ENCODE measurements at places on chromosomes 3 and 15.

DNA sequence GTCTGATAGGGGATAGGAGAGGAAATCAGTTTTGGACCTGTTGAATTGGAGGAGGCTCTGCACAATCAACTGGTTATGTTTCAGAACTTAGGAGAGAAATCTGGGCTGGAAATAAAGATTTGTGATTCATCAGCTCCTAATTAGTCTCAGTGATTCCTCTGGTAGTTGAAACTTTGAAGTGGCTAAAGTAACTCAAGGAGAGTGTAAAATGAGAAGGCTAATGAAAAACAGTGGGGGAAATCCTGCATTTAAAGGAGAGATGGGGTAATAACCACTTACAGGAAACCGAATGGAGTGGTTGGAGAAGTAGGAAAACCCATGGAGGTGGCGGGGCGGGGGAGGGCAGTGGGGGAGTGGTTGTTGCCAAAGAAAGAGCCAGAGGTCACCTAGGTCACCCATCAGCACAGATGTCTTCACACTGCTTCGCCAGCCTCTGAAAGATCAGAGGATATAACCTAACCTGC lies 32.6 kb downstream of the MAP2K5 start:
- DNase-seq: no peak

DNA sequence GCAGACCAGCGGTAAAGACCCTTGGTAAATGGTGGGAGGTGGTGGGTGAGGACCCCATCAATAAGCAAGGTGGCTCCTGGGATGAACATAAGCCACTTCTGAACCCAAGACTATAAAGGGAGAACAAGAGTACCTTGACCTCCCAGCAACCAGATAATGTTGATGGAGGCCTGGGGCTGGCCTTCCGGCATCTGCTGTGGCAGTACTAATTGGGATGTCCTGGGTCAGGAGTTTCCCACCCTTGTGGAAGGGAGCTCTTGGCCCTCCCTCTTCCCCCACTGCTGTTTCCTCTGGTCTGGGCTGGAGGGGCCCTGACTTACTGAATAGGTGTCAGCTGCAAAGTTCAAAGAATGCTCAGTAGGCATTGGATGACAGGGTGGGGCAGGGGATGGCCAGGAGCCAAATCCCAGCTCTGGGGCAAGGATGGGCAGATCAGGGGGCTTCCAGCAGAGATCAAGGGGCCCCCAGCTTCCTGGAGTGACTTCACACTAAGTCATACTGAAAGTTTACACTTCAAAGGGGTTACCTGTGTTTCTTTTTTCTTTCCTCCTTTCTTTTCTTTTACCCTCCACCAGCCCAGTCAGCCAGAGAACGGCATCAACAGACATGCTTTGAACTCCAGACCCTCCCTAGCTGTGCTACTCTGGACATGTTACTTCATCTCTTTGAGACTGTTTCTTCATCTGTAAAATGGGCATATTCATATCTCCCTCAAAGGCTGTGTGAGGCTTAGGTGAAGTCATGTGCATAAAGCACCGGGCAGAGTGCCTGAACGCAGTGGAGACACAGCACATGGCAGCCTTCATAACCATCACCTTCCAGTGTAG lies 1.5 kb downstream of the RBP1 start:
- DNase-seq: no peak

DNA sequence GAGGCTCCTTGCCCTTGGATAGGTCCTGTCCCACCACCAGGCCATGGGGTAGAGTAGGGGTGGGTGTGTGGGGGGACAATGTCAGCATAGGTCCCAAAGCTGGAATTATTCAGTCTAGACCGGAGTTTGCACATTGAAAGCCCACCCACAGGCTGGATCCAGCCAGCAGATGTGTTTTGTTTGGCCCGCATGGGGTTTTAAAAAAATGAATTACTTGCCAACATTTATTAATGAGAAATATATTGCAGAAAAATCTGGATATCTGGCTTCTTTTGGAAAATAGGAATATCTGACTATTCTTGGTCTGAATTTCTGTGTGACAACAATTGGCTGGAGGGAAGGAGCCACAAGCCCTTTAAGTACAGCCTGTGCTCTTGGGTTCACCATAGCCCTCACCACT lies 17.3 kb upstream of the LRIG1 start:
- no peak for DNase-seq

GRCh38 chr3:48851407-48851806 lies 3.7 kb upstream of the PRKAR2A start:
- no peak for DNase-seq

DNA sequence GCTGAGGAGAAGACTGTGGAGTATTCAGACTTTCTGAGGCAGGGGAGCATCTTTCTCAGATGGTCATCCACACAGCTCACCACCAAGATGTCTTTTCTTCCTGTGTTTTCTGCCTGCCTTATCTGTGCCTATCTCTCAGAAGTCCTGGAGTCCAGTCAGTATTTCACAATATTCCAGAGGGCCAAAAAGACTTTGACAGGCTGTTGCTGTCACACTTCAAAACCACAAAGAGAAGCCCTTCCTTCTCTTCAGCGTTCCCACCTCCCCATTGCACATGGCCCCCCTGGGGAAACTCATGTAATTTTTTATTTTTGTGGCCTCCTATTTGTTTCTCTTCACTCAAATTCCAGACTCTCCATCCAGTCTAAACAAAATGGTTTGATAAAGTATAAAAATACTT lies 585.2 kb downstream of the EPHA3 start:
- DNase-seq: no peak

GRCh38 chr3:132256989-132257388 lies 60.2 kb upstream of the ACP3 start:
- DNase-seq: peak; percentile 65

DNA sequence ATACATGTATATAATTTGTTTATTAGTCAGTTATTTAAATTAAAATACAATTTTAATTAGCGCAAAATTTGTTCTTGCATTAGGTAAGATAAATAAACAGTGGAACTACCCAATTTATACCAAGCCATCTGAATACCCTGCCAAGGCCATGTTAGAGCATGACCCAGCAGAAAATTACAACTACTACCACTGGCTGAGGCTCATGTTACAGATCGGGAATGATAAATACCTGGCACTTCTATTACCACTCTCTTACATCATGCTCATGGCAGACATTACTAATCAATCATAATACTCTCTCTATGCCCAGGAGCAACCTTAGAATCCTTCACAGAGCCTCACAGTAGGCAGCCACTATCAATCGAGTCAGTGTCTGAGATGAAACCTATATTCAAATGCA lies 21.2 kb upstream of the LMOD3 start:
- no peak for DNase-seq

GRCh38 chr3:20038699-20039465 lies 1.4 kb upstream of the KAT2B start:
- no peak for DNase-seq

- DNase-seq: no peak
These were observed 90.8 kb downstream of the LRIG1 start for GRCh38 chr3:66409771-66410754.

DNA sequence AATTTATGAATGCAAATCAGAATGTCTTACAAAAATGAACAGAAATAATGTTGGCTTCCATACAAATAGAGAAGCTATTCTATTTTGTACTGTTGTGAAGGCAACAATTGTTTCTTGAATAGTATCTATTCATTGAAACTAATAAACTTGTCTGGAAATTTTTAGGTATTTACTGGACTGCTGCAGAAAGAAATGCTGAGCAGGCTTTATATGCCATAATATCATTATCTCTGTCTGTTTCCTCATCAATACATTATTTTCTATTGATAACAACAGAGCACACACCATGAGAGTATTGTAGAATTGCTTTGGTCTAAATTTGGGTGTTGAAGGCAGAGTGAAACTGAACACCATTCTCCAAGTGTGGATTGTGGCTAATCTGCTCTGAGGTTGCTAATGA lies 216.5 kb upstream of the CGNL1 start:
- DNase-seq: no peak

GRCh38 chr3:43011638-43012037 lies 32.5 kb downstream of the GASK1A start:
- no peak for DNase-seq

DNA sequence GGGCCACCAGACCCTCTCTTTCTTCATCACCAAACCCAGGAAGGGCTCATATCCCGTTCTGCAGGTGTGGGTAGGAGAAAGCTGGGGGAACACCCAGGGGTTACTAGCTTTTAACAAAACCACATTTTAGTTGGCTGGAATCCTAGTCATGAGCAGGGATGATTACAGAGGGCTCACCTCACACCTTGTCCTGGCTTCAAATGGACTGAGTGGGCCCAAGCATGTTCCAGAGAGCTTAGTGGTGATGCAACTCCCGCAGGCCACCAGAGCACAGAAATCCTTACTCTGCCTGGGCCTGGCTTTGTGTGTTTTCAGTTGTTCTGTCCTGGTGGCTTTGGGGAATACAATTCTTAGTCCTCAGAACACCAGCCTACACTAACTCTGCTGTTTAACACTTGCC lies 56.8 kb upstream of the RYK start:
- DNase-seq: no peak

- peak; percentile 60 for DNase-seq
These were observed 186.6 kb downstream of the TIGIT start for GRCh38 chr3:114480442-114480841.

DNA sequence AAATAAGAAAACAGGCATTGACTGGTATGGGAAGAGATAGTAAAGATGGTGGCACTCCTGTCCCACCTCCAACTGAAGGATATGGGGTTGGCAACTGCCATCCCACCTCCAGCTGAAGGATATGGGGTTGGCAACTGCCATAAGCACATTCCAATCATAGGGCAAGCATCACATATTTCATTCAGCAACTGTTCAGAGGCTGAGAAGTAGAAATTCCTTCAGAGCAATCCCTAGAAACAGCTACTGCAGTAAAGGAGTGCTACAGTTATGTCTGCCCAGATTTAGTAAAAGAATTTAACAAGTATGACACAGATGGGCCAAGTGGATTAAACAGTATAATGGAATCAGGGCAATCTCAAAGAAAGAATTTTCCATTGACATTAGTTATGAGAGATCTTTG lies 156.8 kb downstream of the IMPG2 start:
- no peak for DNase-seq

GRCh38 chr3:71579326-71579934 lies 4.1 kb downstream of the FOXP1 start:
- DNase-seq: no peak

DNA sequence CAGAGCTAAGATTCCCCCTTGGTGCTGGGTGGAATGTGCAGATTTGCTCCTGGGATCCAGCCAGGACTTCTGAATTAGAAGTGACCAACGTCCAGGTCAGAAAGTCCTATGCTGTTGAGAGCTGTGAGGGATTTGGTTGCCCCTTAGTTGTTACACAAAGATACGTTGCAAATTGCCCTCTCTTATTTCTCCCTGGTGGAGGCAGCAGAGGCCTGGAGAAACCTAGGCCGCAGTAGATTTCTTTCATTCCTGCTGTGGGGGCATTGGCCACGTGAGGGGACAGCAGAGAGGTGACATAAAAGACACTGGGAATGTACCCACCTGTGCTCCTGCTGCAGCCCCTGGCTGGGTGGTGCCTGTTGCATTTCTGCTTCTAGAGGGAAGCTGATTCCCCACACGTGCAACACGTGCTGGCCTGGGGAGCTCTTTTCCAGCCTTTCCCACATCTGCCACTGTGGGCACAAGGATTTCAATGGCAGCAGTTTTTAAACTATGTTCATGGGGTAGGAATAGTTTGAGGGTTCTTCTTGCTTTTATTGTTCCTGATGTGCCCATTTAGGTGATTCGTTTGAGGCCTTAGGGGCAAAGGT lies 65.7 kb downstream of the SYNM start:
- DNase-seq: no peak

DNA sequence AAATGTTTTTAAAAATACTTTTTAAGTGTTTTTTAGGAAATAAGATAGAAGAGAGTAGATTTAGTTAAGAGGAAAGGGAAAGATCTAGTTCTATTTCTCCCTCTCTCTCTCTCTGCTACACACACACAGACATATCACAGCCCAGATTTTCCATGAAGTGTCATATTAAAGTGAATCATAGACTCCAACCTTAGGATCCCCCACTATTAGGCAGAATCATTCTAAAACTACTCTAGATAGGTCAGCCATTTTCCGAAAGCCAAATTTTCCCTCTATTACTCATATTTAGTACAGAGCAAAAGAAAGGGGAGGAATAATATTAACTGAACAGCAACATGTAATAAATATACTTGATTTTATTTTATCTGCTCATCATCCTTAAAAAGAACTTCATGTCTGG lies 45.1 kb upstream of the RSL24D1 start:
- no peak for DNase-seq

DNA sequence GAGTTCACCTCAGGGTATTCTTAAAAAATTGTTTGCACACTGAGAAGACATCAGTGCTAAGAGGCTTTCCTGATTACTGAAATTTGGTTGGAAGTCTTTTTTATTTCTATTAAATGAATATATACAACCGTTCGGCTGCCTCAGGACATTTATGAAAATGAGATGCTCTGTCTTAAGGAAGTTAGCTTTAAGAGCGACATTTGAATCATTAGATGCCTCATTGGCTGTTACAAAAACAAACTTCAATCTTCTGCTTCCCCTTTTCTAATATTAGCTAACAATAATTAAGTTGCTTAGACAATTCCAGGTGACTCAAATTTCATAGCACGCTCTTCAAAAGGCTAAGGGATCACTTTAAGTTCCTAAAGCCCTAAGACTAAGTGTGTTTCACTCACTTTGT lies 673.7 kb downstream of the FHIT start:
- no peak for DNase-seq

DNA sequence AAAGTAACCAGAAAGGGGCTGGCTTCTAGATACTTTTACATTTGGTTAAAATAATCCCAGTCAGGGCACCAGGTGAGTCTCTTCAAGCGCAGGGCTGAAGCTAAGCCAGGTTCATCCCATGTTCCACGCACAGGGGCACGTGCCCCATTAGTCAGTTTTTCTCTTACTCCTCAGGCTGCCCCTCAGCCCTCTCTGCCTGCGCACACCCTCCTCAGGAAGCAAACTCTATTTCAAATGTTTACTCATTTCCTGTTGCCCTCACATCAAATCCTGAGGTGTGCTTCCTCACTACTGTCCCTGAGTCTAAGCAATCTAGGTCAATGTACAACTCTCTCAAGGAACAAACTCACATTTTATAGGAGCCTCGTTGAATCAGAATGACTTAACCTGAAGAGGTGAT lies 48.5 kb downstream of the THBS1 start:
- DNase-seq: no peak

DNA sequence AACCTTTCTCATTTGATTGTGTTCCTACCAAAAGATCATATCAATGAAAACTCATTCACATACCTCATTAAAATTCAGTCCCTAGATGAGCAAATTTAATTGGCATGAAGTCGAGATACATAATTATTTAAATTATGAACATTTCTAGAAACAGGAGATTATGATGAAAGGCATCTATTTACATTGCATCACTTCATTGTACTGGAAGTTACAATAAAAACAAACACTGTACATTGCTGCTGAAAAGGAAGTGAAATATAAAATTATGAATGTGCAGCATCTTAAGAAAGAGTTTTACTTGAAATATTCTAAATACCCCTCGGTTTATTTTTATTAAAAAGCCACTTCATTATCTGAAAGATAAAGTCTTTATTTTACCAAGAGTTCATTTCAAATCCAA lies 163.4 kb upstream of the ZNF385D start:
- no peak for DNase-seq

DNA sequence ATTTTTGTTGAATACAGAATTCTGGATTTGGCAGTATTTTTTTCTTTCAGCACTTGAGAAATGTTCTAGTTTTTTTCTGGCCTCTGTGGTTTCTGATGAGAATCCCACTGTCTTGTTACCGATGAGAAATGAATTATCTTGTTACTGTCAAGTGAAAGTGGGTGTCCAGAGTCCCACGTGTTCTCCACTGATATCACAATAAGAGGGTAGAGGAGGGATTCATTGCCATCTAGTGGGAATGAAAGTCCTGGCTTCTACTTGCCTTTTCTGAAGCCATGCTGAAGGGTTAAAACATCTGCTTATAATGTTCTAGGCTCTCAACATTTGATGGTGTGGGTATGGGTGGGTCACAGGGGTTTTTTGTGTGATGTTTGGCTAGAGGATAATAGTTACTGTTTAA lies 66.1 kb downstream of the SEC22A start:
- DNase-seq: no peak
